ENCODE measurements at places on chromosomes 7 and 10. TPM values are rescaled to one million over a fixed set of nuclear protein-coding genes. Genes with fewer than 3 reads are reported as not detected.

- no peak for DNase-seq
Measured at GRCh38 chr7:147406521-147407135, 1183.9 kb upstream of the C7orf33 start.

The MET gene
- 0.59 TPM for total RNA-seq

The INTS15 gene
- total RNA-seq: 64.7 TPM

The MOSPD3 gene
- total RNA-seq: 16.3 TPM

The STOX1 gene
- total RNA-seq: 1.1 TPM

The CYP26C1 gene
- 0.40 TPM for total RNA-seq

DNA sequence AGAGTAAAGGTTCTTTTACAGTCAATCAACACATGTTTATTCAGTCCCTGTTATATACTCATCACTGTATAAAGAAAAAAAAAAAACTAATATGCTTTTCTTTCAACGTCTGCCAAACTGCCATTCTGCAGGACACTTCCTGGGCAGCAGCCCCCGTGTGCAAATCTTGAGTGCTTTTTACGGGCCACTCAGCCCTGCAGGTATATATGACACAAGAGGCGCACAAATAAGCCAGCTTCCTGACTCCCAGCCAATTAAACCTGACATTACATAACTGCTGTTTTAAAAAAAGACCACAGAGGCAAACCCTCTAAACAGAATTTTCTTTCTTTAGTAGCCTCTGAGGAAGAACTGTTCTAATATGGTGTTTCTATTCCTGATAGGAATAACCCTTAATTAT, 263.0 kb upstream of the NEBL start:
- no peak for DNase-seq

GRCh38 chr7:79610748-79611304, 157.4 kb upstream of the MAGI2 start:
- no peak for DNase-seq

GRCh38 chr7:27104341-27105058, 2.0 kb upstream of the HOXA2 start:
- no peak for DNase-seq

The MRLN gene
- not detected for total RNA-seq

The UBE3C gene
- 50.1 TPM for total RNA-seq

- no peak for DNase-seq
Measured at GRCh38 chr10:125024497-125025234, 82.7 kb downstream of the ZRANB1 start.

The MMRN2 gene
- total RNA-seq: 0.96 TPM

DNA sequence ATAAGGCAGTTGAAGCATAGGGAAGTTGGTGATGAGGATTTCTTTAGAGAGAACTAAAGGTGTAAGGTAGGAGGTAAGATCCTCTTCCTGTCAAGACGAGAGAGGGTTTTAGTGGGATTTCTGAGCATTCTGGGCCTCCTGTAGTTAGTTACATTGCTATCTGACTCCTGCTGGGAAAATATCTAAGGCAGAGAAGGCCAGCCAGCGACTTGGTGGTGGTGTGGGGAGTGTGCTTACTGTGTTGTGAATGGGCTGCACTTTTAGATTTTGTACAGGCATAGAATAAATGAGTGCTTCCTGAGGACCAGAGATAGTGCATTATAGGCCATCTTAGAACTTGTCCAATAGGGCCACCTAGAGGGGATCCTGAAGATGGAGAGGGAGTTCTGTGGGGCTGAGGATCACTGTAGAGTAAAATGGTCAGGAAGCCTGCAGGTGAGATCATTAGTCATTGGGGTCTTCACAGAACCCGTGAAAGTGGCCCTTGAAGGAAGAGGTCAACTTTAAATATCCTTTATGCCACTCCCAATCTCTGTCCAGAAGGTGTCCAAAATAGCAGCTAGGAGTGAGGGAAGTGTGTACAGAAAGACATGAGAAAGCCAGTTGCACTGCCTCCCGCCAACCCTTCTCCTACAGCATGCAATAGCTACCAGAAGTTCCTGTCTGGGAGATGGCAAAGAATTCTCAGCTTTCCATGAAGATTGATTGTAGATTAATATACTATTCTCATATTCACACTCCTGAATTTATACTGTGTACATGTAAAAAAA, 266.6 kb downstream of the POLR1F start:
- DNase-seq: no peak

GRCh38 chr7:119281181-119281846, 991.7 kb upstream of the KCND2 start:
- DNase-seq: no peak

- DNase-seq: no peak
Measured at GRCh38 chr7:130719541-130719940, 14.5 kb downstream of the KLF14 start.

- no peak for DNase-seq
Measured at GRCh38 chr10:31020209-31020608, 11.5 kb downstream of the ZNF438 start.

GRCh38 chr7:12493407-12493806, 77.1 kb upstream of the SCIN start:
- DNase-seq: no peak

DNA sequence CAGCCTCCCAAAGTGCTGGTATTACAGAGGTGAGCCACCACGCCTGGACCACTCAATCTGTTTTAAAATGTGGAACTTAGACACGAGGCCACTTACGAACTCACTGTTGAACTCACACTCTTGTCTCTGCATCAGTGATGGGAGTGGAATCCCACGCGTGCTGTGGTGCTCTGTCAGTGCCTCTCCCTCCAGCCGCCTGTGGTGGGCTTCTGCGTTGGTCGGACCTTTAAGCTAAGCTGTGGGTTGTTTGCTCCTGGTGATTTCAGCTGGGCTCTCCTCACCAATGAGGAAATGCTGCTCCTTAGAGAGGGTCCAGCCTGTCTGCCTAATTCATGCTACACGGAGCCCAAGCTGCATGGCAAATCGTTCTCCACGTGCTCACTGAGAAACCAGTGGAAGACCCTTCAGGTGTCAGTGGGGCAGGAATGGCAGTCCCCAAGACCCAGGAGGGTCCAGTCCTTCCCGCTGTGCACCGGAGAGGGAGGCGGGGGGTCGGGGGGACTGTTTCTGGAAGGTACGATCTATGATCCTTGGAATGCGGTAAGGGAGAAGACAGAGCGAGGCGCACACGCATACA, 17.9 kb upstream of the PRKAR1B start:
- DNase-seq: no peak

DNA sequence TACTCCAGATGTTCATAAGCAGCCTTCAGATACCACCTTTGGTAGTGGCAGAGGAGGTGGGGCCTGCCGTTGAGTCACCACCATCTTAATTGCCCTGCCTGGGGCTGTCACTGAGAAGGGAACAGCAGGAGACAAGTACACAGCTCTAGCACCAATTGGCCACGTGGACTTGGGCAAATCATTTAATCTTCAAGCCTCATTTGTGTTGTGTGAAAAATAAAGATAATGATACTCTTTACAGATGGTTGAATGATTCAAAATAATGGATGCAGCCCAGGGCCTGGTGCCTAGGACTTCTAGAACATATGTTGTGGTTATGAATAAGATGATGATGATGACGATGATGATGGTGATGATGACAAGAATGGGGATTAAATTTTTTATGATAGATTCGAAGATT, 111.9 kb upstream of the ADAM12 start:
- DNase-seq: no peak

The PCDH15 gene
- not detected for total RNA-seq

The SDK1 gene
- 0.53 TPM for total RNA-seq

DNA sequence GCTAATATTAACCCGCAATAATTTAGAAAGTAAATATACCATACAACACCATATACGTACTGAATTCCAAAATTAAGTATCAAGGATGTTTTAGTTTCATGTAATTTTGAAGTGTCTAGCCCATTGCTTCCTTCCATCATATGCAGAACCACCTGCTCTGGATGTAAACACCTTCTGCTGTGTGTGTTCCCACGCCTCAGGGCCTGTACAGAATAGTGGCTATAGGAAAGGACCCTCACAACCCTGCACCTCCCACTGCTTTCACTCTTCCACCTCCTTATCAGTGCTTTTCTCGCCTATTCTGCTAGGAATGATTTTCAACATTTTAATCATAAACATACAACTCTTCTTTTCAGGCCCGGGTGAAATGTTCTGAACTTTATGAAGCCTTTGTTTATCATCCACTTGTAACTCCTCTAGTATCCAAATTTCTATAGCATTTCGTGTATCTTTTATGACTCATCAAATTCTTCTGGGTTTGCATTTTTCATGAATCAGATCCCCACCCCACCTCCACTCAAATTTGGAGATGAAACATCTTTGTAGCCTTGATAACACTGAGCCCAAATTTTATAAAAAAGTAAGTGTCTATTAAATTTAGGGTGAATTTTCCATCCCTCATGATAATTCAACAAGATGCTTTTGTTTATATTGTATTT, 1106.8 kb upstream of the C7orf33 start:
- DNase-seq: no peak

The GPR22 gene
- total RNA-seq: not detected

DNA sequence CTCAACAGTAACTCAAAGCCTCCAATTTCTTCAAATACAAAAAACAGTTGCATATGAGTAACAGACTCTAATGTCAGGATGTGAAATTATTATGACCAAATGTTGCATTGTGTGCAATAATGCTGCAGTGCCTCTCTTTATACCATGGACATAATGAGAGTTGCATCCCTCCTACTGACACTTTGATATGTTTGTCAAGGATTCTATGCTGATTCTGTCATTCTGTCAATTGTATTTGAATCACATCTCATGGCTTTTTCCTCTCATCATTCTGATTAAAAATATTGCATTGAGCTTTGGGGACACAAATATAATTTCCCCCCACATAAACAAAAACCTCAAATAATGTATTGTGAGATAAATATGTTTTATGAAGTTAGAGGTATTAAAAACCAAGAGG, 84.6 kb upstream of the SGCE start:
- no peak for DNase-seq

The PIP gene
- not detected for total RNA-seq

The SFRP5 gene
- total RNA-seq: 0.76 TPM
